NCI-H2081 (cell line): ENCODE measurements at places on chromosomes 13 and 19.

DNA sequence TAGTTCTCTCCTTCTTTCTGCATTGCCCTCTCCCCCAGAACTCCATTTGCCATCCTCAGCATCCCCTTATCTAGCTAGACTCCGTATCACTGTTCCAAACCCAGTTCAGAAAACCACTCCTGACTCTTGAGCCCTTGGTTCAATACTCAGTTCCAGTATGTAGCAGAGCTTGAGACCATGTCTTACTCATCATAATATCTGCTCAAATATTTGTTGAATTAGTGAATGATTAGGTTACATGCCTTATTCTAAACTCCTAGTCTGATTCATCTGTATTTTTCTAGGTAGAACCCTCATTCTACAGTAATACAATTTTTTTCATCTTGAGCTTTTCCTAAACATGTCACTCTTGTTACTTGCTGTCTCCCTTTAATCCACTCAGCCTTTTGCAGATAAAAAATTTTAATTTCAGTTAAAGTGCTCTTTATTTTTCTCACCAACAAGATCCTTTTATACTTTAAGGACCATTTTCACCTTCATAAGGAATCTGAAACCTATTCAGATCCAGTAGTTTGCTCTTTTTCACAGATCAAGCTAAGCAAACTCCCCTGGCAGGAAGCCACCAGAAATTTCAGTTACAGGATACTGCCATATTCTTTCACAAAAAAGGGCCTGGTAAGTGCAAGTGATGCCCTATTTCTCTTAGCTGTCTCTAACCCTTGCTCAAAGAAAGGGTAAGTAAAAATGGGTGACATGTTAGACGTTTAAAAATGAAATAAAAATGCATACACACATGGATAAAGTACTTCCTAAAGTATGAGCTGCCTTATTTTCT, 23.1 kb upstream of the INTS6 start:
- DNase-seq, result no peak

DNA sequence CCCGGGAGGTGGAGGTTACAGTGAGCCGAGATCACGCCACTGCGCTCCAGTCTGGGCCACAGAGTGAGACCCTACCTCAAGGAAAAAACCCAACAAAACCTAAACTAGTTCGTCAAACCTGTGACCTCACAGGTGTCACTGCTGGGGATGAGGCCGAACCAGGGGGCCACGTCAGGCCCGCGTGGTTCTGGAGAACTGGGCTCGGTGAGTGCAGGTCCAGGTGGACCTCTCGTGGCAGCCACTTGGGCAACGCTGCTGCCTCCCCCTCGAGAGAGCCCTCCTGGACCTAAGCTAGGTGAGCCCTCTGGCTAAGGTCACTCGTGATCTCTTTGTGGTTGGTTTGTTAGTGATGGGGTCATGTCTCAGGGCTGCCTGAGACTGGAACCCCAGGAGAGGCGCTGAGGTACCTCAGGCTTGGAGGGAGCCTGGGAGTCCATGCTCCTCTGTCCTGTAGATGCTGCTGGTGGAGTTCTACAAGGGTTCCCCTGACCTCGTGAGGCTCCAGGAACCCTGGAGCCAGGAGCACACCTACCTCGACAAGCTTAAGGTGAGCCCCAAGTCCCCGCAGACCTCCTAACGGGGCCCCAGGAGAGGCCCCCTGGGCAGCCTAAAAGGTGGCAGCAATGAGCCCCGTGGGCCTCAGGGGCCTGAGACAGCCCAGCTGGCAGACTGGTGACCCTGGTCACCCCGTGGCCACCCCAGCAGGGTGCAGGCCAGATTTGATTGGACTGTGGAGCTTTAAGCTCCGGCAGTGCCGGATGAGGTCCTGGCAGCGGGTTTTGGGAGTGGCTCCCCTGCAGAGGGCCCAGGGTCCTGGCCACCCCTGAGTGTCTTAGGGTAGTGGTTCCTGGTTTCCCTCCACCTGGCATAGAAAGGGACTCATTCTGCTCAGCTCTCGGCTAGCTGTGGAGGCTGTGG, 15.6 kb downstream of the MPND start:
- no peak for DNase-seq

DNA sequence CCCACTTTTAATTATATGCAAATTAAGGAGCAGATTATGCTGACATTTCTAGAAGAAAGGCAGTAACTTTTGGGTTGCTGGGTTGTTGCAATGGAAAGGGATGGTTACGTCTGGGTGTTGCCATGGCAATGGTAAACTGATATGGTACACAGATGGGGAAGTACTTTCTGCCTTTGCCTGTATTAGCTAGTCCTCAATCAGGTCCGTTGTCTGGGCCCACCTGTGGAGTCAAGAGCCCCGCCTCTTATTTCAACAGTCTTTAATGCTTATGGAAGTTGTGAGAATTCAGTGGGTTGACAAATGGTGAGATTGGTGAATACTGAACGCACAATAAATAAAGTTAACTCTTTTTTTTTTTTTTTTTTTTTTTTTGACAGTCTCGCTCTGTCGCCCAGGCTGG, 30.6 kb upstream of the DPP9 start:
- DNase-seq, result no peak

DNA sequence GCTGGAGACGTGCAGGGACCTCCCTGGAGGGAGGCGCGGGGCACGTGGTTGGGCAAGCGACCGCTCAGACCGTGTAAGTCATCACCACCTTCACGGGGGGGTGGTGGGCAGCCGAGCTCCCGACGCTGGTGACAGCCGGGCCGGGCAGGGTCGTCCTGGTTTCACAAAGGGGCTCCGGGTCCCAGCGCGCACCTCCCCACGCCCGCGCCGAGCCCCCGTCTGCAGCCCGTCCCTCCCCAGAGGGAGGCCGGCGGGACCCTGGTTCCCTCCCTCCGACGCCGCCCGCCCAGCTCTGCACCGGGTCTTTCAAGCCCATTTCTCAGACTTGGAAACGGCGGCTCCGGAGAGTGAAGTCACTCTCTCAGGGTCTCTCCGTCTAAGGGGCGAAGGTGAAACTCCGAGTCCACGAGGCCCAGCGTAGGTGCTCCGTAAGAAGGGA, 729 bp upstream of the ARID3A start:
- peak; percentile 82 for DNase-seq

DNA sequence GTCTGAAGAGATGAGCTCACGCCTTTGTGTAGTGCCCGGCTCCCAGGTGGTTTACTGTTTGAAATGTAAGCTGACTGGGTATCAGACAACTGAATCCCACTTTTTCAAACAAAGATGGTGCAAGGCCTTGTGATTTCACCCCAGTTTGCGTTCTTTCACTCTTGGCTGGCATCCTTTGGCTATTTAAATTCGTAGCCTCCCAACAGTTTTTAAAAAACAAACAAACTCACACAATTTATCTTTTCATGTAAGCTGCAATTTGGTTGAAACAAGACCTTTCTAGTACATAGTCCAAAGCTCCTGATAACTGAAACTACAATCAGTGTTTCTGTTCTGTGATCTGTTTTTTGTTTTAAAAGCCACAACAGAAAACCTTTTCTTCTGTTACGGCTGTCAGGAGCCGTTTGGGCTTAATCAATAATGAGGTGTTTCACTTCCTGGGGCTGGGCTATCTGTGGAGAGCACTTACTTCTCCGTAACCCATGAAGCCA, 65.1 kb upstream of the NPAS1 start:
- no peak for DNase-seq

DNA sequence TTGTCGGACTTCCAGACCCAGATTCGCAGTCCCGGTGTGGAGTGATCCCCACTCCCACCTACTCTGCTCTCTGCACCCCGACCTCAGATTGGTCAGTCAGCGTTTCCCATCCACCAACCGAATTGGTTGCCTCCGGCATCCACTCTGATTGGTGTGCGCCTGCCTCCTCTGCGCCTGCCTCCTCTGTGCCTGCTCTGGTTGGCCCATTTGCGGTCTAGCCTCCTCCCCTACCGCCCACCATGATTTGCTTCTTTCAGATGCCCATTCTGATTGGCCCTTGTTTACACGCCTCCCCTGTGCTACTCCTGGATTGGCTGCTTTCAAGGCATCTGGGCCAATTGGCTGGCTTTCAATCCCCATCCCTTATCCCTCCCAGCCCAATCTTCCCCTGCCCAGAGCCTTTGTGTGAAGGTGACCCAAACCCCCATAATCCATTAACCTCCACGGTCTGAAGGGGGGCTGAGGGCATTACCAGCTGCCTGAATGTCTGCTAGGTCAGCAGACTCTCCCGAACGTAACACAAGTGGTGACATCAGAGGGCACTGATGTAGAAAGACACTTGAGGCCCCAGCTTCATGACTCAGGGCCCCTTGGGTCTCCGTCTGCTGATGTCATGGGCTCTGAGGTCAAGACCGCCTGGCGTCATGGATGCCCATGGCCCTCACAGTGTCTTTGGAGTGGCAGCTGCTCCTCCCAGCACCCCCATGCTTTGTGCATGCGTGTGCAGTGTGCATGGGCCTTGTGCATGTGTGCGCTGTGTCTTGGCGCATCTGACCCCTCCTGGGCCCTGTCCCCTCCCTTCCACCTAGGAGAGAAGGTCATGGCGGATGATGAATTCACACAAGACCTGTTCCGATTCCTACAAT, 80.4 kb downstream of the MAP4K1 start:
- DNase-seq, result no peak

GRCh38 chr13:46544208-46544607, 8.8 kb upstream of the LRCH1 start:
- no peak for DNase-seq

DNA sequence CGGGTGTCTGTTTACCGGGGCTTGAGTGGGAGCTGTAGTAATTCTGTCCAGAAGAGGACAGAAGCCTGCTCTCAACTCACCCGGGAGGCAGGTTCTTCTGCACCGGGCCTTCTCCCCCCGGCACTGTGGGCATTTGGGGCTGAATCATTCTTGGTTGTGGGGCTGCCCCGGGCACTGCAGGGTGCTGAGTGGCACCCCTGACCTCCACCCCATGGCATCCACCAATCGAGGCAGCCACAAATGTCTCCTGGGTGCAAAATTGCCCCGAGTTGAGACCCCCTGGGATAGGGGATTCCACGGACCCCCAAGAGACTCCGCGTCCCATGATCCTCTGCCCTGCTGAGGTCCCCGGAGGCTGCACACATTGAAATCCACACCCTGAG, 68.8 kb downstream of the GNG7 start:
- no peak for DNase-seq

DNA sequence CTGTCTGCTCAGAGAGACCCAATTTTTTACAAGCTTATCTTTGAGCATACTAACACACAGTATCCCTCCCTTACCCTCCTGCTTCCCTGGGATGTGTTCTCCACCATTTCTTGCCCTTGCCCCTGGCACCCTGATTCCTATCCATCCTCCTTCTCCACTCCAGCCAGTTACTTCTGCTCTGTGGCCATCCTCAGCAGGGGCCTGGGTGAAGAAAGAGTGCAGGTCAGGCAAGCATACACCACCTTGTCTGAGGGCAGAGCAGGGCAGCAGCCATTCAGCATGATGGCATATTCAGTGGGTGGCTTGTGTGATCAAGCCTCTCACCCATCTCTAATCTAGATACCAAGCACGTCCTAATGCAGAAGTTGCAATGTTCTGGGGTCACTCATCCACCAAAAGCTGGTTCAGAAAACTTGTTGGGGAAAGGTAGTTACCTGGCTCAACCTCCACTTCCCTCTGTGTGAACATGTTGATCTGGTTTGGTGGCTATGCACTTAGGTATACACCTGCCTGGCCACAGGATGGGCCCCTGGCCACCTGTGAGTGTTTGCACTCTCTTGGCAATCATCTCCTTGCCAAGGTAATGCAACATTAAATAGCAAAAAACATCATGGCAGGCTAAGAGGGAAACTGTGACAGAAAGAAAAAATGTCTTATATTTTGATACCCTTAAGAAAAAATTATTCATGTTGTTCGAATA, 900.3 kb upstream of the MIR17HG start:
- DNase-seq, result no peak

DNA sequence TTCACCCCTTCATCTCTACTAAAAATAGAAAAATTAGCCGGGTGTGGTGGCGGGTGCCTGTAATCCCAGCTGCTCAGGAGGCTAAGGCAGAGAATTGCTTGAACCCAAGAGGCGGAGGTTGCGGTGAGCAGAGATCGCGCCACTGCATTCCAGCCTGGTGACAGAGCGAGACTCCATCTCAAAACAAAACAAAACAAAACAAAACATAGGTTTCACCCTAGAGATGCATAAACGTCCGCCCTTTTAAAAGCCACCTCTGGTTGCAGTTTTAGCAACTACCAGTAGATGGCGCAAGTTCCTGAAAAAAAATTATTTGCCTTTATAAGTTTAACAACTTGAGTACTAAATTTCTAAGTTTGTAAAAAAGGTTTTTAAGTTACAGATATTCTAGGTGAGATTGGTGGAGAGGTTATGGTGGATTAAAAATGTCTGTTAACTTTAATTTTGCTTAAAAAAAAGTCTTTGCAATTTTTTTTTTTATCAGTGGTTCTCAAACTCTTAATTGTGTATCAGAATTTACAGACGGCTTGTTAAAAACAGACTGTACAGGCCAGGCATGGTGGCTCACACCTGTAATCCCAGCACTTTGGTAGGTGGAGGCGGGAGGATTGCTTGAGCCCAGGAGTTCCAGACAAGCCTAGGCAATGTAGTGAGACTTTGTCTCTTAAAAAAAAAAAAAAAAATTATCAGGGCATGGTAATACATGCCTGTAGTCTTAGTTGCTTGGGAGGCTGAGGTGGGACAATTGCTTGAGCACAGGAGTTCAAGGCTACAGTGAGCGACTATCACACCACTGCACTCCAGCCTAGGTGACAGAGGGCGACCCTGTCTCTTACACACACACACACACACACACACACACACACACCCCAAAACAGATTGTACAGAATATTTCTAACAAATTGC, 42.1 kb downstream of the NAA16 start:
- DNase-seq, result no peak

DNA sequence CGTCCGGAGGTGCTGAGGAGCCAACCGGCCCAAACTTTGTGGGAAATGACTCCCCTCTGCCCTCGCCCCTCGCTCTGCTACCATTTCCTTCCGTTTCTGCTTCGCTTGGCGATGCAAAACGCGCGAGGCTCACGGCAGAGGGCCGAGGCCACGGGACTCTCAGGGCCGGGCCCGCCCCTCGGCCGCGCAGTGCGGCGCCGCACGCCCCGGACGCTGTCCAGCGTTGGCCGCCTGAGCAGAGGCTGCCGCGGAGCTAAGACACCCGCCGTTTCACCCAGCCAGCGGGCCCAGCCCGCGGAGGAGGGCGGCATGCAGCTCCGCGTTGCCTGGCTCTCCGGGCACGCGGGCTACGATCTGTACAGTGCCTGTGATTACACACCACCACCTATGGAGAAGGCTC, 2.1 kb upstream of the ZNF578 start:
- no peak for DNase-seq

GRCh38 chr13:69565334-69565733, 542.3 kb upstream of the ATXN8OS start:
- peak; percentile 13 for DNase-seq

DNA sequence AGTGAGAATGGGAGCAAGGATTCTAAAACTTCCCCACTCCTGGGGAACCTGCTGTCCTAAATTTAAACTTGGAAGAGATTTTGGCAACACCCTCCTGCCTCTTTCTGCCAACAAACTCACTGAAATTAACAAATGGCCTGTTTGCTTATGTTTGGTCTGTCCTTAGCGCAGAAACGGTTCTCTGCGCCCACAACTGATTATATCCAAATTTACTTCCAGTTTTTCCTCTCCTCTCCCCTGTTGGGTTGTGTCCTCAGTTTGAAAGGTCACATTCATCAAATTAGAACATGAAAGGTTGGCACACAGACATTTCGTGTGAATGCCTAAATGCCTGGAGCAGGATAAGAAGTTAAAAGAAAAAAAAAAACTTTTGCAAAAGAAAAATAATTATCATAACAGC, 56.4 kb upstream of the MRI1 start:
- DNase-seq, result no peak
